ENCODE measurements at places on chromosomes 2 and 18.

DNA sequence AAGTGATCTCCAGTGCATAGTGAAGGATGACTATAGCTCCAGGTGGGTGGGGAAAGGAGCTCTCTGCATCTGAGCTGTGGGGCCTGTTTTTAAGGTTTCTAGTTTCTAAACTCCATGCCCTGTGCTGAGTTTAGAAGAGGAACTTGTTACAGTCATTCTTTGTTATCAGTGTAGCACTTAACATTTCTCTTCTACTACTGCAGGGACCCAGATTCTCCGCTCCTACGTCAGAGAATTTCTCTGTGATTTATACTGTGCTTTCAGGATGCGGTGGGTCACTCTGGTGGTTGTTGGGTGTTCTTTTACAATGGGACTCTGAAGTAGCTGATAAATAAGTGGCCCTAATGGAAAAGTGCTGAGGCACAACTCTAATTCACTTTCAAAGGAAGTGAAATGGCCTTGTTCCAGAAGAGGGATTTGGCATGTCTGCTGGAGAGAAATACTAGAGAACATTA, 122.0 kb downstream of the WDSUB1 start:
- DNase-seq, result peak; percentile 5

DNA sequence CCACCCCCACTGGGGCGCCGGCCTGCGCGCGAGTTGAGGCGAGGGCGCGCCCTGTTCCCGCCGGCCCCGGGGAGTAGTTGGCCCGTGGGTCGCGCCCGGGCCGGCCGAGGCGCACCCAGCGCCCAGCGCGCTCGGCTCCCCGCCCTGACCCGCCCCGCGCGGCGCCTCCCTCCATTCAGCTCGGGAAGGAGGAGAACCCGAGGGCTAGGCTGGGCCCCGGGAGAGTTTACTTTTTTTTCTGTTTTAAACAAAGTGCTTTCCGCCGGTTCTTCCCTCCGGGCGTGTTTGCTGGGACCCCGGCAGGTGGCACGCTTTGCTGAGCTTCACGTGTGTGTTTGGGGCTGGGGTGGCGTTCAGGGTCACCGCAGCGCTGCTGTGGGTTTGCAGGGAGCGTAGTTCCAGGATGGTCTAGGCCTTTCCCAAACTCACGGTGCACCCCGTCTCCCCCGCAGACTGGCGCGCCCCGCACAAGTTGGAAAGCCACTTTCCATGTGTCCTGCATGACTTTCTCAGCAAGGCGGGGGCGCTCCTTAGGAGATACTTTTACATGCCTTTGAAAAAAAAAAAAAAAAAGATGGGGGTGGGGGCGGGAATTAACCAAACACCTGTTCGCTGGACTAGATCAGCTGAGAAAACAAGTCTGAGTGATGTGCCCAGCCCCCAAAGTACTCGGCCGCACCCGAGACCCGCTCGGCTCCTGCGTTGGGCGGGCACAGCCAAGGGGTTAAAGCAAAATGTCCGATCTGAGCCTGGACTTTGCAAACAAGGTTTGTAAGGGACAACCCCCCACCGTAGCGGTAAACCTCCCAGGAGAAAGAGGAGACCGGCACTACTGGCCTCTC, 825 bp downstream of the ITGA6 start:
- DNase-seq, result no peak

- DNase-seq, result no peak
Observed at GRCh38 chr2:237232166-237232565, 146.5 kb downstream of the COPS8 start.

GRCh38 chr18:37956020-37956419, 390.4 kb upstream of the CELF4 start:
- DNase-seq, result no peak

- no peak for DNase-seq
Observed at GRCh38 chr18:48949606-48950535, 894 bp downstream of the SMAD7 start.

- DNase-seq, result no peak
Observed at GRCh38 chr2:129766374-129766993, 213.0 kb upstream of the RAB6C start.
